ENCODE measurements at places on chromosomes 11 and 22.
A peak's percentile ranks its signal among the peaks of the same experiment; 100 is the strongest.

DNA sequence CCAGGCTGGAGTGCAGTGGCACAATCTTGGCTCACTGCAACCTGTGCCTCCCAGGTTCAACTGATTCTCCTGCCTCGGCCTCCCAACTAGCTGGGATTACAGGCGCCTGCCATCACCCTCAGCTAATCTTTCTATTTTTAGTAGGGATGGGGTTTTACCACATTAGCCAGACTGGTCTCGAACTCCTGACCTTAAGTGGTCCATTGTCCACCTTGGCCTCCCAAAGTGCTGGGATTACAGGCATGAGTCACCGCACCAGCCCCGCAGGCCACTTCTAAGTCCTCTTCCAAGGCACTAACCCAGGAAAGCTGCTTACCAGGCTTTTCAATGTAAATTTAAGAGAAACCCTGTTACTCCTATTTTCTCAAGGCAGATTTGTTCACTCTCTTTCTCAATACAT is 50.4 kb downstream of the DENND5A start:
- peaks cover 2% of the 10 kb centered on the region for H3K4me1 ChIP-seq
- H3K27me3 ChIP-seq, result no peaks in the 10 kb centered on the region

GRCh38 chr11:129018991-129019390 is 76.3 kb upstream of the TP53AIP1 start:
- DNase-seq, result no peak
- no peaks in the 10 kb centered on the region for H3K4me1 ChIP-seq
- H3K27ac ChIP-seq, result no peak overlapping the region
- H3K36me3 ChIP-seq, result no peaks in the 10 kb centered on the region

GRCh38 chr11:125345421-125346178 is 150.5 kb downstream of the FEZ1 start:
- DNase-seq, result peak; percentile 77
- H3K4me3 ChIP-seq, result no peak overlapping the region
- H3K27me3 ChIP-seq, result no peaks in the 10 kb centered on the region

DNA sequence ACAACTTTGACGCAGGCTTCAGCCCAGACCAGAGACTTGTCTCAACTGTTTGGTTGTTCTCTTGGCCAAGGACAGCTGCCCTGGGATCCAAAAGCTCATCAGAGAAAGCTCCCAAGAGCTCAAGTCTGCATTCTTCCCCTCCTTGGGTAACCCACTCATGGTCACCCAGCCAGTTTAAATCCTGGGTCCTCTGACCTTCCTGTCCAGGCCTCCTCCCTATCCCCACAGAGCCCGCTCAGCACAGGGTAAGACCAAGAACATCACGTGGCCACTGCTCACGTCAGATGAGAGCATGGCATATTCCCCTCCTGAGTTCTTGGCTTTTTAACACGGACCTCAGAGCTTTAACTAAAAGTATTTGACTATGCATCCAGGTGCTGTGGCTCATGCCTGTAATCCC is 25.8 kb downstream of the TSKU start:
- no peaks in the 10 kb centered on the region for H3K36me3 ChIP-seq
- DNase-seq, result no peak
- H3K4me3 ChIP-seq, result no peak overlapping the region
- no peaks in the 10 kb centered on the region for H3K27me3 ChIP-seq
- H3K4me1 ChIP-seq, result peaks cover 13% of the 10 kb centered on the region
- no peak overlapping the region for H3K27ac ChIP-seq

DNA sequence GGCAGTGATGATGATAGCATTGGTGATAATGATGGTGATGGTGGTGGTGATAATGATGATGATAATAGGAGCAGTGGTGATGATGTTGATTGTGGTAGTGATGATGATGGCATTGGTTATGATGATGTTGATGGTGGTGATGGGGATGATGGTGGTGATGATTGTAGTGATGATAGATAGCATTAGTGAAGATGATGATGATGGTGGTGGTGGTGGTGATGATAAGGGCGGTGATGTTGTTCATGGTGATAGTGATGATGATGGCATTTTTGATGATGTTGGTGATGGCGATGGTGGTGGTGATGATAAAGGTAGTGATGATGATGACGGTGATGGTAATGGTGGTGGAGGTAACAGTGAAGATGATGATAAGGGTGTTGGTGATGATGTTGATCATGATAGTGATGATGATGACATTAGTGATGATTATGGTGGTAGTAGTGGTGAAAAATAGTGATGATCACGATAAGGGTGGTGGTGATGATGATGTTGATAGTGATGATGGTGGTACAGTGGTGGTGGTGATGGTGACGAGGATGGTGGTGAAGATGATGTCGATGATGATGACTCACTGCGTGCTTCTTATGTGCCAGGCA is 93.0 kb downstream of the MPPED1 start:
- no peak overlapping the region for H3K4me3 ChIP-seq
- H3K36me3 ChIP-seq, result peaks cover 4% of the 10 kb centered on the region
- no peak overlapping the region for H3K27ac ChIP-seq
- peaks cover 10% of the 10 kb centered on the region for H3K4me1 ChIP-seq
- no peak for DNase-seq

DNA sequence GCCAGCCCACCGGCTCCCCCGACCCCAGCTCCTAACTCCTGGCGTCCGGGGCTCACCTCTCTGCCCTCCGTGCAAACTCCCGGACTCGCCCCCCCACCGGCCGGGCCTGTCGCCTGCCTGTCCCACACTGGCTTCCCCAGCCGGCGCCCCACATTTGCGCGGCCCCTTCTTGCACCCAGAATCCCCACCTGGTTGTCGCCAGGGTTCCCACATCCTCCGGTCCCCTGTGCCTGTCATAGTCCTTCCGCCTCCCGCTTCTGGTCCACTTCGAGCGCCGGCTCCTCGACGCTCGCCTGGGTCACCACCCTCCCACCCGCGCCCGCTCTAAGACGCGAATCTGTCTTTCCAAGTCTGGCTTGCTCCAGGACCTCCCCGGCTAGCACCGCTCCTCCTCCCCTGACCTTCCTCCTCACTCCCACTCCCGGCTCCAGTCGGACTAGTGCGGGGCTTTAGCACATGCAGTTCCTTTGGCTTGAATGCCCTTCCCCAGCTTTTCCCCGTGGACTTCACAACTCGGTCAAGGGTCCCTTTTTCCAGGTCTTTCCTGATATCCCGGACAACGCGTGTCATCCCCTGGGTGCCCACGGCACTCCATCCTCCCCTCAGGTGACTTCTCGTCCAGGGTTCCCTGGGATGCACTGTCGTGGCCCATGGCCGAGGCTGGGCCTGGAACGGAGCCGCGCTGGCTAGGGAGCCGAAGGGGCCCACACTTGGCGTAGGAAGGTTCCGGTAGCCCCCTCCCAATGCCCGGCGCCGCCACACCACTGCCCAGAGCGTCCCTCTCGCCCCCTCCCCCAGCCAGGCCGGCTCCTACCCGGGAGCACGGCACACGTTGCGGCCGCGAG is 635 bp downstream of the SCARF2 start:
- H3K27ac ChIP-seq, result no peak overlapping the region
- peaks cover 12% of the 10 kb centered on the region for H3K4me1 ChIP-seq
- H3K4me3 ChIP-seq, result peak overlapping the region; percentile 81
- DNase-seq, result no peak

DNA sequence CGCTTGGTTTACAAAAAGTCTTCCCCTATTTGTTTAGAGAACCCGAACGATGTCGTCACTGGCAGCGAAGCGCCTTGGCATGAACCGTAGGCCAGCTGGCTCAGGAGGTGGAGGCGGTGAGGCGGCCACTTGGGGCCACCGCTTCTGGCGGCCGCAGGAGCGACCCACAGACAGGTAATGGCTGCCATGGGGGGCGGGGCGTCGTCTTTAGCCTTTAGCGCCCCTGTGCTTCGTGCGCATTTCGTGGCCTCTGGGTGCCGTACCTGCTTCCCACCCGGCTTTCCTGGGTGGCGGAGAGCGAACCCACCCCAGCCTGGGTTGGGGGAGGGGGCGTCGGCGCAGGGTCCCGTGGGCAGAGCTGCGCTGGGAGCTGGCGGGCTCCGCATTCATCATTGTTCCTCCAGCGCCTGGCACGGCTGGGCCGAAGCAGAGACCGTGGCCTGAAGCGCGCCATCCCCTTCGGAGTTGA is 469 bp upstream of the OSBP2 start:
- H3K4me1 ChIP-seq, result peaks cover 2% of the 10 kb centered on the region
- peaks cover 19% of the 10 kb centered on the region for H3K27me3 ChIP-seq
- no peaks in the 10 kb centered on the region for H3K36me3 ChIP-seq
- H3K27ac ChIP-seq, result no peak overlapping the region

Data from neuronal stem cell (in vitro differentiated cells).